ENCODE measurements at places on chromosomes 2 and 18. TPM values are rescaled to one million over a fixed set of nuclear protein-coding genes. Genes with fewer than 3 reads are reported as not detected.

- no peak for DNase-seq
Measured at GRCh38 chr2:218344090-218344754, 12.4 kb upstream of the CATIP start.

Gene SAP130
- 11.8 TPM for total RNA-seq

GRCh38 chr2:26630669-26631360, 10.4 kb downstream of the CIB4 start:
- DNase-seq: no peak

DNA sequence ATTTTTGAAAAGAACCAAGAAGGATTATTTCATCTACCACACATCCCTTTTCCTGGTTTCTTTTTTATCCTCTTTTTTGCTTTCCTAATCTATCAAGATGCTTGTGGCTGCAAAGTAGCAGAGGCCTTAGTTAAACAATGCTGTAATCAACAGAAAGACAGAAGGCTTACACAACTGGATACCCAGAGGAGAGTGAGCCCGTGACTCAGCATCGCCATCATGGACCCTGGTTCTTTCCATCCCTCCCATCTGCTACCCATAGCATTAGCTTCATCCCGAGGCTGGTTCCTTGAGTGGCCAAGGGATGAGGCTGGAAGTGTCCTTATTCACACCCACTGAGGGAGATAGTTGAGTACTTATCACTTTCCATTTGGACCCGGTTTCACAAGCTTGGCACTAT, 7.5 kb upstream of the HAAO start:
- DNase-seq: no peak

GRCh38 chr18:62894681-62895390, 179.5 kb downstream of the PHLPP1 start:
- no peak for DNase-seq

- no peak for DNase-seq
Measured at GRCh38 chr2:145743011-145743410, 1223.1 kb upstream of the ZEB2 start.

Gene RAPGEF4
- 7.1 TPM for total RNA-seq

Data from right cardiac atrium (tissue), 5 donors.